Fibroblast of upper back skin (primary cell): ENCODE measurements at places on chromosomes 5 and 9.

DNA sequence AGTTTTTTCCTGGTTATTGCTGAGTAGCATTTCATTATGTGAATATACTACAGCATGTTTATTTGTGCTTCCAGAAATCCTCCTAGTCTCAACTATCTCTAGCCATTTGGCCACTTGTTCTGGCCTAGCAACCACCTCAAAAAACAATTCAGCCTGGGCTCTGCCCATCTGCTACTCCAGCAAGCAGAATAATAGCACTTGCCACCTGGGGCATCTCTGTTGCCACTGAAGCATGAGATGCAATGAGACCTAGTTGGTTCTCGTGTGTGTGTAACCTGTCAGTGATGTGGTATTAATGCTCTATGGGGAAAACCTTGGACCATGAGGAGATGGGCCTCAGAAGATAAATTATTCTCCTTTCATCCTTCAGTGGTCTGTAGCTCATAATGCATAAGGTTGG lies 129.5 kb downstream of the RNF180 start:
- DNase-seq, result no peak

DNA sequence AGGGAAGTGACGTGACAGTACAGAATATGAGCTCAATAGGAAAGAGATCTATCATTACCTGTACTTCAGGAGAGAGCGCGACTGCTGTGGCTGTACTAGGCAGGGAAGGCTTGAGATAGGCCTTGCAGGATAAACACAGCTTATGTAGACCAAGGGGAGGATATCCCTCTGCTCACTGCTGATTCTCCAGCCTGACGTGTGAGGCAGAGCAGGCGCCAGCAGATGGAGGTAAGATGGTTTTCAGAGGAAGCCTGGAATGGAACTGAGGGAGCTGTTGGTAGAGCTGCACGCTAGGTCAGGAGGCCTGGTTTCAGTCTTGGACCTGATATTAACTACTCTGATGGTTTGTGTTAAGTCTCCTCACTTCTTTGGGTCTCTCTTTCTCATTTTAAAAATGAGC lies 291.4 kb downstream of the YTHDC2 start:
- DNase-seq, result no peak

- peak; percentile 53 for DNase-seq
Observed at GRCh38 chr5:56264417-56265025, 31.4 kb upstream of the ANKRD55 start.

- DNase-seq, result no peak
Observed at GRCh38 chr5:53827211-53827651, 266.8 kb downstream of the NDUFS4 start.

DNA sequence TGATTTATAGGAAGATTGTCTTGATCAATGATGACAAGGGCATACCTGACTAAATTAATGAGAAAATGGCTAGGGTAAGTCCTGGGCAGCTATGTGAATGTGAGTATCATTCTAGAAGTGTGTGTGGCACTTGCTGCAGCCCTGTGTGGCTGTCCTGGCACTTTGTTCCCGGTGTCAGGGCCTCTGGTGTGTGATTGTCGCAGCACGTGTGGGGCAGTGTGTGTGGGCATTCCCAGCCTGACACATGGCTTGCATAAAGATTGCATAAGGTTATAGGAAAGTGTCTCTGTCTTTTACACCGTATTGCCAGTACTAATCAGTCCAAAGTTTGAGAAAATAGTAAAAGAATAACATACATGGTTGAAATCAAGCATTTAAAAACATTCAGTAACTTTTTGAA lies 74.4 kb downstream of the TRIO start:
- no peak for DNase-seq

- no peak for DNase-seq
Observed at GRCh38 chr5:167381457-167381856, 910.0 kb upstream of the WWC1 start.

DNA sequence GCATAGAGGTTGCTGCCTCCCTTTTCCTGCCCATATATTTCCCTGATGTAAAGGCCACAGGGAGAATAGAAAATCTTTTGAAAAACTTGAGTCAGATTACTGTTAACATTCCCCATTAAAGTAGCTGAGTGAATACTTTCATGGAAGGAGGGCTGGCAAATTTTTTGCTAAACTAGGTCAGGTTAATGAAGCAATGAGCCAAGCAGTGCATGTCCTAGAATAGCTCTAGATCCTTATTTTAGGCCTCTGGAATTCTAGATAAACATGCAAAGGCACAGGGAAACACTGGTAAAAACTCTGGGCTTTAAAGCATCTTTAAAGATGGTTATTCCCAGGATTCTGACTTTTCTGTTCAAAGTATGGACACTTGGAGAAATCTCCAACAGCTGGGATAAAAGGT lies 27.9 kb downstream of the TTC1 start:
- no peak for DNase-seq

GRCh38 chr5:138874771-138875551 lies at the start of gene LRRTM2:
TSS of gene LRRTM2 (minus strand) at chr5:138875335. CDS start at chr5:138874911, 424 bp downstream.
- DNase-seq, result peak; percentile 87

DNA sequence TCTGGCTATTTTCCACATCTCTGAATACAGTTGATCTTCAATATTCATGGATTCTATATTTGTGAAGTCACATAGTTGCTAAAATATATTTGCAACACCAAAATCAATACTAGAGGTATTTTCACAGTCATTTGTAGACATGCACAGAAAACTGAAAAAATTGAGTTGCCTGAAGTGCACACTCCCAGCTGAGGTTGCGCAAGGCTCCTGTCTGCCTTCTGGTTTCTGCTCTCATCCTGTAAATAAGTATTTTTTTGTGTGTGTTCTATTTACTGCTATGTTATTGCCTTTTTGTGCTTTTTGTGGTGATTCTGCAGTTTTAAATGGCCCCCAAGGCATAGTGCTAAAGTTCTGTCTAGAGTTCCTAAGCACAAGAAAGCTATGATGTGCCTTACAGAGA lies 371.1 kb upstream of the GRAMD2B start:
- no peak for DNase-seq

DNA sequence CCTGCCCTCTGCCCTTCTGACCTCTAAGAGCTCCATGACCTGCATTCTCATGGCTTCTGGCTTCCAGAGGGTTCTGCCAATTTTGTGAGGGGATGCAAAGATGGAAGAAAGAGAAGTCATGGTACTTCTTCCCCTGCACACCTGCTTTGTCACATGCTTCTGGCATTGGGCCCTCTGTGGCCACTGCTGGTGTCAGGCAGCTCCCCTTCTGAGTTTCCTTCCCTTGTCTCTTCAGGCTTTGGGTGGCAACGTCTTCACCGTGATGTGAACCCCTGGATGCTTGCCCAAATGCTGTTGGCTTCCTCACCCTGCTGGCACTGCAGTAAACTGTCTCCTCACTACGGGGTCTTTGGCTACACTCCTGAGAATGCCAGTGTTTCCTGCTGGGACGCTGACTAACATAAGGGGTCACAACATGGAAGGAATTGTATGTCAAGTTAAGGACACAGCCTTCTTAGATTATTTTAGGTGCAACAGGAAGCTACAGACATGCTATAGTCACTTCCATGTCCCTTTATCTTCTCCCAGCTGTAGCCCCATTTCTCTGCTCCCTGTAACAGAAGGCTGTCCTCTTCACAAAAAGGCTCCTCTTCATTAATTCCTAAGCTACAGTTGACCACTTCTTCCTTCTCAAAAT lies 8.9 kb upstream of the CLINT1 start:
- no peak for DNase-seq

- no peak for DNase-seq
Observed at GRCh38 chr9:124349675-124350493, 65.4 kb downstream of the PSMB7 start.

DNA sequence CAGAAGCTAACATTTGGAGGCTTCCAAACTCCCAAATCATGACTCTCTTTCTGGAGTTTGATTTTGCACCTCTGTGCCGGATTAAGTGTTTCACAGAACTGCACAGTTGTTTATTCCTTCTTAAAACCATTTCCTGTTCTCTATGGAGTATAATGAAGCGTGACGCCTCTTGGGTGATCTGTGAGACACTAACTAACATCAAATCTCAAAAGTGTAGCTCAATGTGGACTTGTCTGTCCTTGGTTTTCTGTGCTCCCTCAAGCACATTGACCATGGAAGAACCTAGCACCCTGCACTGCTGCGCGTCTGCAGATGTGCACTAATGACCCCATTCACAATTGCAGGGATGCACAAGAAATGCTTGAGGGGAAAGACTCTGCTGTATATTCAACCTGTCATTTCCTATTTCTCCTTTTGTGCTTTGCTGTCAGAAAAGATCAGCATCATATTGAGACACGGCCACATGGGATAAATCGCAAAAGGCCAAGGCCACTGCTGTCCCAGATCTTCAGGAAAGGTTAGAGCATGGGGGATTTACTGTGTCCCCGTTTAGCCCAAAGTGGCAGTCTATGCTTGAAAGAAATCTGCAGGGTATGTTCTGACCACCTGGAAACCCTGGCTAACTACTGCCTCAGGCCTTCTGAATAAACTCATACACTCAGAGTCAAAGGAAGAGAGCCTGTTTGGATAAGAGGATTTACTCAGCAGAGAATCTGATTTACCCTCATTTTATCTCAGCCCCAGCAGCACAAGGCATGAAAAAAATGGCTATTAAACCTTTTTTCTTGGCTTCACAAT lies 109.6 kb downstream of the BAAT start:
- DNase-seq, result no peak

GRCh38 chr9:27540502-27540901 lies 10.9 kb upstream of the MOB3B start:
- peak; percentile 11 for DNase-seq

DNA sequence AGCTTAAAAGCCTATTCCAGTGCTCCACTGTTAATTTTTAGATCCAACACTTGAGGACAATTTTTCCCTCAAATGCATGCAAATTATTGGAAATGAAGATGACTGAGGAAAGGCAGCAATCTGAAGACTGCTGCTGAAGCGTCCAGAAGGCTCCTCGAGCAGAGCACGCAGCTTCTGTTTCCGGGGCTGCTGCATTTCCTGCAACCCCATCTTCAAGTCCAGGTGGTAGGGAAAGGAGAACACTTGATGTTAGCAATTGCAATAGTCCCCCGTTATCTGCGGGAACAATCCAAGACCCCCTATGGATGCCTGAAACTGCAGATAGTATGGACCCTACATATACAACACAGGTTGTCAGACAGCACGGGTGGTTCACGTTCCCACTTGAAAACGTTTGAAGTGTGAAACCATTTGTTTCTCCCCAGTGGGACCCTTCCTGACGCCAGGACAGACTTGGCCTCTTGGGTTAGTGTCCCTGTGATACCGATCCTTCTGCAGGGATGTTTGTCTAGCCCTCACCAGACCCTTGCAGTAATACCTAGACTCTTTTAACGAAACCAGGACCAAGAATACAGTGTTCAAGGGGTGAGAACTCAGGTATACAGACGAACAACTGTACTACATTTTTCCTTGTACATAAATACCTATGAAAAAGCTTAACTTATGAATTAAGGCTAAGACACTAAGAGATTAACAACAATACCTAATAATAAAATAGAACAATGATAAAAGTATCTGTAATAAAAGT lies 152.3 kb downstream of the HSD17B3 start:
- no peak for DNase-seq

DNA sequence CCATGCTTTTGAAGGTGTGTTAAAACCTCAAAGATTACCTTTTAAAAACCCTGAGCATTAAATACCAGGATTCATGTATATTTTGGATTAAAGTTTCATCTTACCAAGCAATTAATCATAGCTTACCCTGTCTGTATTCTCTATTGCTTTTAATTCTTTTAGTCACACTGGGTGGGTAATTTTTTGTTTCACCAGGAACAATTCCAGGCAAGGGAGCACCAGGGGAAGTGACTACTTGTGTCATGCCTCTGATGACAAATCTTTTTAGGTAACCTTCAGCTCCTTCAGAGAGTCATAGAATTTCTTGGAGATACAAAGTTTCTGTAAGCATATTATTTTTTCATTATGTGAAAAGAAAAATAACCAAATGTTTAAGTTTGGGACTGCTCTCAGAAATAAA lies 33.4 kb upstream of the ANXA1 start:
- DNase-seq, result no peak

GRCh38 chr5:144582066-144582465 lies 411.4 kb downstream of the KCTD16 start:
- DNase-seq, result no peak

DNA sequence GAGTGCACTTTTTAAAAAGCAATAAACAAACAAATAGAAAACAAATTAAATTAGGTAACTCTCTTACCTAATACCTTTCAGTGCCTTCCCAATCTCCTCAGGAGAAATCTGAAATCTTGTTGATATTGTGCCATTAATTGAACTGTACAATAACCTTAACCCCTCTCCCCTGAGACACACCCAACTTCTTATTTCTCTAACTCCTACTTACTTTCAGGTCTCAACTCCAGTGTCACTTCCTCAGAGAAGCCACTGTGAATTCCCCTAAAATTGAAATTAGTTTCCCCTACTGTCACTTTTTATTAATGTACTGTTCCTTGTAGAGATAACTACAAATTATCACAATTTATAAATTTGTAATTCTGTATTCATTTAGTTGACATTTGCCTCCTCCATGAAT lies 295.3 kb upstream of the TNC start:
- DNase-seq, result no peak

DNA sequence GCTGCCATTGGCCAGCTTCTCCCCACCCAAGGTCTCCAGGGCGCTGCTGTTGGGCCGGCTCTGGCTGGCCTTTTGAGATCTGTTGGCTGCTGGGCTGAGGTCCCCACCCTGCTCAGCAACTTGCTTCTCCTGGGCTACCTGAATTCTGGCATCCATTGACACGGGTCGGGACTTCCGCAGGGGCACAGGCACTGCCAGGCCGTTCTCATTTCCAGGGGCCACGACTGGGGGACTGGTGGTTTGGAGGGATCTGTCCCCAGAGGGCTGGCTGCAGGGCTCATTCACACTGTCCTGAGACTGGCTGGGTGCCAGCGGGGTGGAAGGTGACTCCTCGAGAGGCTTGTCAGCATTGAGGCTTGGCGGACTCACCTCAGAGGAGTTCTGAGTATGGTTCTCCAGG lies 87.1 kb upstream of the FBXW11 start:
- no peak for DNase-seq

DNA sequence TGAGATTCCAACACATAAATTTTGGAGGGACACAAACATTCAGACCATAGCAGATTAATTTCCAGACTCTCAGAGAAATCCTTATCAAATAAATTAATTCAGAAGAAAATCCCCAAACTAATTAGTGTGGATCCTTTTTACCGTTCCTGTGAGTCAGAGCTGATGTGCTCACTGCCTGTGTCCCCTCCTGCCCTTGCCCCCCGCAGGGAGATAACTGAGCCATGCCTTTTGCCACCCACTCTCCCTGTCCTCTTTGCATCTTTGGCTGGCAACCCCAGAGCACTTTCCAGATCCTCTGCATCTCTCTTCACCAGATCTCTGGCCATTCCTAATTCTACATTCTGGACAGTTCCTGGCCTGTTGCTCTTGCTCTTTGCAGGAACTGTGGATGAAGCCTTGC lies 135.4 kb upstream of the MAP1B start:
- DNase-seq, result no peak
